Activated CD8-positive, alpha-beta memory T cell treated with anti-CD3 and anti-CD28 coated beads, Interleukin-2, amount 50 U/mL, for 4 hours (primary cell): ENCODE measurements at places on chromosomes 3 and 15.
A peak's percentile ranks its signal among the peaks of the same experiment; 100 is the strongest.

- no peak for DNase-seq
These were observed 34.1 kb downstream of the PTPN23 start for GRCh38 chr3:47414666-47415587.

- DNase-seq: no peak
These were observed 17.3 kb downstream of the FAM174B start for GRCh38 chr15:92638291-92638708.

GRCh38 chr3:40752492-40752891 lies 227.7 kb downstream of the ZNF621 start:
- no peak for DNase-seq

GRCh38 chr3:43996379-43997301 lies 245.0 kb upstream of the TOPAZ1 start:
- no peak for DNase-seq

GRCh38 chr3:187051066-187051465 lies 88.2 kb downstream of the RPL39L start:
- no peak for DNase-seq

- no peak for DNase-seq
These were observed 56.0 kb upstream of the SNRPN start for GRCh38 chr15:24898715-24899272.

DNA sequence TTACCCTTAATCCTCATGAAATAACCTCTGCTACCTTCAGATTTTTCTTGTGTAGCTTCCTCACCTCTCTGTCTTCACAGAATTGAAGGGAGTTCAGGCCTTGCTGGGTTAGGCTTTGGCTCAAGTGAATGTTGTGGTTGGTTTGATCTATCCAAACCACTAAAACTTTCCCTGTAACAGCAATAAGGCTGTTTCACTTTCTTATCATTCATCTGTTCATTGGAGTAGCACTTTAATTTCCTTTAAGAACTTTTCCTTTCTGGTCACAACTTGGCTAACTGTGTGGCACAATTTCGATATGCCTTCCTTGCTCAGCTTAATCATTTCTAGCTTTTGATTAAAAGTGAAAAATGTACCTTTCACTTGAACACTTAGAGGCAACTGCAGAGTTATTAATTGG lies 129.8 kb downstream of the NR1I2 start:
- no peak for DNase-seq

GRCh38 chr3:98440283-98440682 lies 22.7 kb upstream of the OR5K1 start:
- no peak for DNase-seq

DNA sequence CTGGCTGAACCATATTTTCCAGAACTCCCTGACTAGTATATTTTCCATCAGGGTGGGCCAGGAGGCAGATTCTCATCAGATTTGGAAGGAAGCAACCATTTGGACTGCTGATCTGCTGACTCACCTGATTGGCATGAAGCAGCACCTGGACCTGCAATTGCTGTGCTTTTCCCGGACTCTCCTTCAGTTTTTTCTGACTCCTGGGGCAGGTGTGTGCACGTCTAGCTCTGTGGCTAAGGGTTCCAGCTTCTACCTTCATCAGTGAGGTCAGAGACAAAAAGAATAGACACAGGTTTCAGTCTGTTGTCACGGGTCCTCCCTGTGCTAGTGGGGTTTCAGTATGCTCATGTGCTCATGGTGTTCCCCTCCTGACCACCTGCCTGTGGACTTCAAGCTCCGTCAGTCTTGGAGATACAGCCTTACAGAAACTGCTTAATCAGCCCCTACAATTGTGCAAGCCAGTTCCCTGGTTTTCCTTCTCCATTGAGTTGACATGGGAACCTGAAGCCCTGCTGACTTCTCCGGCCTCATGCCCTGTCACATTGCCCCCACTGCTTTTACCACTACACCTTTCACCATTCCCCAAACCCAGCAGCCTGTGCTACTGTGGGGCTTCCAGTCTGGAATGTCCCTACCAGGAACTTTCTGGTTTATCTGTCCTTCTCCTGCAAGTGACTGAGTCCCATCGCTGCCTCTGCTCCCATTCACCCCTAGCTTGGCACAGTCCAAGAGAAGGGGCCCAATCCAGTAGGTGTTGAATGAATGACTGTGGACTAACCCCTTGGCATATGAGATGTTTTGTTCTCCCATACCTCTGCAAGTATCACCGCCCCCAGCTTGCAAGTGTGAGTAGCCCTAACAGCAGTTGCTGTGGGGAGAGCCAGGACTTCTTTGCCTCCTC lies 31.7 kb downstream of the HMCES start:
- no peak for DNase-seq

DNA sequence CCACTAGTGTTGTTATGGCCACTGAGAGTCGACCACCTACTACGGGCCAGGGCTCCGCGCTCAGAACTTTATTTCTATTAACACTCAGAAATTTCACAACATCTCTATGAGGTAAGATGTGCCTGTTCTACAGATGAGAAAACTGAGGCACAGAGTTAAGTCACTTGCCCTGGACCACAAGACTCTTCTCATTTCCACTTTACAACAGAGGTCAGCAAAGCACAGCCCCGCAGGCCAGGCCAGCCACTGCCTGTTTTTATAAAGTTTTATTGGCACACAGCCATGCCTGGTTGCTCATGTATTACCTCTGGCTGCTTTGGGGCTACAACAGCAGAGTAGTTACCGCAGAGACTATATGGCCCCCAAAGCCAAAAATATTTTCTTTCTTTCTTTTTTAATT lies 503.6 kb downstream of the SHQ1 start:
- no peak for DNase-seq

DNA sequence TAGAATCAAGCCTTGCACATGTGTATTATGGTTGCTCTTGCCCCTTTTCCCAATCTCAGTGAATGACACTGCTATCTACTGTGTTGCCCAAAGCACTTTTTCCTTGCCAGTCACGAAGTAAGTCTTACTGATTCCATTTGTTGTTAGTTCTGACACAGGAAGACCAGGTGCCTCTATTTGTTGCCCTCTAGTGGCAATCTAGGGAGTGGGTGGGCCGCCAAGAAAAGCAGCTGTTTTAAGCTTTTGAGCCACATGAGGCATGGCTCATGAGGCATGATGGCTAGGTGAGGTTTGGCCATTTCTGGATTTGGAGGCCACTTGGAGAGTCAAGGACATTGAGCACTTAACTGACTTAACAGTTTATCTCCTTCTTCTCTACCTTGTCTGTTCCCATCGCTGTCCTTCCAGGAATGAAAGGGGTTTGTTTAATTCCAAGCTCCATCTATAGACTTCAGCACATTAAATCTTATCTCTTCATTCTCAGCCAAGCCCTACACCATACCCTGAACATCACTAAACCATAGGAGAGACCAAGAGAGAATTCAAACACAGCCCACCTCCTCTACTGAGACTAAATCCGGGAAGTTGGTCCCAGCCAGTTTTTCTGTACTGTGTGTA lies 103.1 kb downstream of the HCN4 start:
- DNase-seq: peak; percentile 39

- DNase-seq: no peak
These were observed 188.4 kb downstream of the ABHD5 start for GRCh38 chr3:43879166-43879565.

DNA sequence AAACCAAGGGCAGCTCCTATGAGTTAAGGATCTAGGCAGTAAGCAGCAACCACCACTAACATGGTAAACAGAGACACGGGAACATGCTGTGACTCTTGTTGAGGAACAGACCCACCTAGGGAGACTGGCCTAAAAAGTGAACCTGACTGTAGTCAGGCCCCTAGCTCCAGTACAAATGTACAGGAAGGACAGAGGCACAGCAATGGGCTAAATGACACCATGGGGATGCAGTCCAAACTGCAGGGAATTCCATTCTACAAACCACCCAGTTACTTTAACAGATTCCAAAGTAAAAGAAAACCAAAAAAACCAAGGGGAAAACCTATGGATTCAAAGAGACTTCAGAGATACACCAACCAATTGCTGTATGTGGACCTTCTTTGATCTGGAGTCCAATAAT lies 28.2 kb upstream of the CGNL1 start:
- DNase-seq: no peak

DNA sequence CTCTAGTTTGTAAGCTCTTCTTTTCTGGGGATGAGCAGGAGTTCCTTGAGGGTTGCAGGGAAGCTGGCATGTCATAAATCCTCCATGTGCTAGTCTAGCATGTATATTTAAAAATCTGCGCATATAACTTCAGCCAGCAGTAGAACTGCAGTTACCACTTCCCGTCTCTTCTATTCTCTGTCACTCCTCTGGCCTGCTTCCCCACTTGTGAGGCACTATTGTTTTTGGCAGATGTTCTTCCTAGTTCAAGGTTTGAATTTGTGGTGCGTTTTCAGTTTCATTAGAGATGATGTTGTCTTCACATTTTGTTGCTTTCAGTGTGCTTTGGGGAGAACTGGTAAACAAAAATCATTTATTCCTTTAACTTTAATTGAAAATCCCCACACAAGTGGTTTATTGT lies 169.1 kb upstream of the ZPLD1 start:
- DNase-seq: no peak

GRCh38 chr15:57651445-57651844 lies 55.1 kb upstream of the POLR2M start:
- no peak for DNase-seq
